ENCODE measurements at places on chromosomes 5 and 9. TPM values are rescaled to one million over a fixed set of nuclear protein-coding genes. Genes with fewer than 3 reads are reported as not detected.

Gene ADAMTS16
- total RNA-seq = 0.52 TPM

Gene SHC3
- 6.5 TPM for total RNA-seq

Gene PCDHB11
- 1.7 TPM for total RNA-seq

Gene MGAT4B
- total RNA-seq = 215 TPM

Gene DENND4C
- total RNA-seq = 22.4 TPM

Gene IL3
- not detected for total RNA-seq

Gene ANKRD18B
- total RNA-seq = under 0.01 TPM

Gene ELAVL2
- total RNA-seq = not detected

Gene NMUR2
- total RNA-seq = 0.24 TPM

Gene CATSPER3
- total RNA-seq = not detected

Gene POLR3G
- 0.72 TPM for total RNA-seq

Gene PCDHA13
- total RNA-seq = not detected

Gene C9orf50
- 0.13 TPM for total RNA-seq

Gene PCDHGA9
- 1.4 TPM for total RNA-seq

Gene ATOSB
- total RNA-seq = 19.8 TPM

Gene DHFR
- total RNA-seq = 36.1 TPM

Gene LCN12
- not detected for total RNA-seq

Gene BARHL1
- total RNA-seq = not detected

Gene CDC20B
- under 0.01 TPM for total RNA-seq

Gene ANKRD34B
- total RNA-seq = not detected
